ENCODE measurements at places on chromosomes 16 and 17. TPM values are rescaled to one million over a fixed set of nuclear protein-coding genes. Genes with fewer than 3 reads are reported as not detected.

DNA sequence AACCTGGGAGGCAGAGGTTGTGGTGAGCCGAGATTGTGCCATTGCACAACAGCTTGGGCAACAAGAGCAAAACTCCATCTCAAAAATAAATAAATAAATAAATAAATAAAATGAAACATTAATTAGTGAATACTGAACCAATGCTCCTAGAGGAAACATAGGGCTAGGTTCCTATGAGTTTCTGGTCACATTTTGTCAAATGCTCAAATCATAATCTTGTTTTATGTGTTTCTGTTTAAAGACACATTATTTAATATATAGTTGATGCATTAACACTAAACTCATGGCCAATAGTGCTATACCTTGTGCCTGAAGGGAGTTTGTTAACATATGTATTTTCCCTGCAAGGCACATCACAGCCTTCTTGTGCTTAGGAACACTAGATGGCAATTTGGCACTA lies 66.8 kb downstream of the HS3ST3A1 start:
- DNase-seq, result no peak

DNA sequence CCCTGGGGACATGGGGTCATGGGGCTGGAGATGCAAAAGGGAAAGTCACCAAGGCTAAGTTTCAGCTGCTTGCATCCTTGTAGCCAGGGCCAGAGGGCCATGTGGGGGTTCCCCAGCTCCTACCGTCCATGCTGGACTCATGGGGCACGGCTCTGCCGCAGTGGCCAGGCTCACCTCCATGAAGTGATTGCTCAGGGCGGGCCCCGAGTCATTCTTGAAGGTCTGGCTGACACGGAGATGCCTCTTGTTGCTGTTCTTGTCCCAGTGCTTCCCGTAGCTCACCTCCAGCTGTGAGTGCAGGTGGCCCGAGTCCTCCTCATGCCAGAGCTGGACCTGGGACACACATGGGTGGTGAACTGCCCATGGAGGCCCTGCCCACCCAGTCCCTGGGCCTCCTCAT lies 114.5 kb downstream of the RMI2 start:
- no peak for DNase-seq

DNA sequence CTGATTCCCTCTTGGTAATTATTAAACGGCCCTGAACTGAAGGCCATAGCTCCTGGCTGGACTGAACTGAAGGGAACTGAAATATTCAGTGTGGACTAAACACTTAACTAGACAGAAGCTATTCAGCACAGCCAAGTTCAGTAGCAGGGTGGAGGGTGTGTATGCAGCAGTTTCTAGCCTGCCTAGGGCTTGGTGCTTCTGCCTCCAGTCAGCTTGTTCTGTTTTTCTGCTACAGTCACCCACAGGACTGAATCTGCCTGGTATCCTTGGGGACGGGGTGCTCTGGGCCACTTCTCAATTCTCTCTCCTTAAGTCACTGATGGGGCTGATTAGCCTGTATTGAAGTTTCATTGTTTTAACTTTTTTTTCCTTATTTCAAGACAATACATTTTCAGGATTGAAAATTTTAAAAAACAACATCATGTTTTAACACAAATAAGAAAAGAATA lies 77.1 kb downstream of the WWP2 start:
- DNase-seq, result no peak

GRCh38 chr16:85079785-85080570 lies 32.3 kb downstream of the CIBAR2 start:
- no peak for DNase-seq

DNA sequence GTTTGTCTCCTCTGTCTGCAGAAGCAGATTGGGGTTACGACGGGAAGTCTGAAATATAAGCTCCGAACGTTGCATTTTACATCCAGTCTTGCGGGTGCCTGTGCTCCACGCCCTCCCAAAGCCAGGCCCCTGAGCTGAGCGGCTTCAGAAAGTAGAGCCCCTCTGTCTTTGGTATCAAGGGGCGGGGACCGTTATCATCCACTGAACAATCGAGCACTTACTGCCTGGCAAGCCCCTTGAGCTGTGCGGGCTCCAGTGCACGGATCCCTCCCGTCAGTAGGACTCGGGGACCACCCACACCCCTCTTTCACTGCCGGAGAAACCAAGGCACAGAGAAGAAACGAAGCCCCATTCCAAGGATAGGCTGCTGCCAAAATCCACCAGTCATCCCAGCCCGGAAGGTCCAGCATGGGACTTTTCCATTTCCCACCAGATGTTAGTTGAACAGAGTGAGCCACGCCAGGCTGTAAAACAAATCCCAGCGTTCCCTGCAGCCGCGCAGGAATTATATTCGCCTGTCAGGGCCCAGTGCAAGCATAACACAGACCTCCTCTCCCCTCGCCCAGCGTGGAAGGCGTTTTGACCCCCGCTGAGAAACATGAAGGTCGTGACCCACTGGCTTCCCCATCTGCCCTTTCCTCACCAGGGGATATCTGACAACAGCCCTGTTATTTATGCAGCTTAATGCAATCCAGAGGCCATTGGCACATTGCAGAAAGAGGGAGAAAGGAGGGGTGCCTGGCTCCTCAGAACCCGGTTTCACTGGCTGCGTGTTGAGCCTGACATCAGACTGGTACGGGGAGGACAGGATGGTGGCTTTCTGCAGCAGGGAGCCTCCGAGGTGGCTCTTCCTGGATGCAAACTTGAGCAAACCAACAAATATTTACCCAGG lies 212.2 kb upstream of the FOXF1 start:
- DNase-seq, result no peak

Gene NPIPB6
- total RNA-seq, result 2.6 TPM

GRCh38 chr16:75139498-75139897 lies 8.8 kb upstream of the ZFP1 start:
- DNase-seq, result no peak

Data from activated T-helper 2 cell treated with anti-CD3 and anti-CD28 coated beads, Interferon-gamma antibody, Interleukin-2, Interleukin-4, amounts not matched to agents 10 μg/mL and 5 μg/mL and 100 μg/mL, durations not matched to agents 14 hours and 24 hours and 36 hours (primary cell).